ENCODE measurements at places on chromosomes 7 and 10.

DNA sequence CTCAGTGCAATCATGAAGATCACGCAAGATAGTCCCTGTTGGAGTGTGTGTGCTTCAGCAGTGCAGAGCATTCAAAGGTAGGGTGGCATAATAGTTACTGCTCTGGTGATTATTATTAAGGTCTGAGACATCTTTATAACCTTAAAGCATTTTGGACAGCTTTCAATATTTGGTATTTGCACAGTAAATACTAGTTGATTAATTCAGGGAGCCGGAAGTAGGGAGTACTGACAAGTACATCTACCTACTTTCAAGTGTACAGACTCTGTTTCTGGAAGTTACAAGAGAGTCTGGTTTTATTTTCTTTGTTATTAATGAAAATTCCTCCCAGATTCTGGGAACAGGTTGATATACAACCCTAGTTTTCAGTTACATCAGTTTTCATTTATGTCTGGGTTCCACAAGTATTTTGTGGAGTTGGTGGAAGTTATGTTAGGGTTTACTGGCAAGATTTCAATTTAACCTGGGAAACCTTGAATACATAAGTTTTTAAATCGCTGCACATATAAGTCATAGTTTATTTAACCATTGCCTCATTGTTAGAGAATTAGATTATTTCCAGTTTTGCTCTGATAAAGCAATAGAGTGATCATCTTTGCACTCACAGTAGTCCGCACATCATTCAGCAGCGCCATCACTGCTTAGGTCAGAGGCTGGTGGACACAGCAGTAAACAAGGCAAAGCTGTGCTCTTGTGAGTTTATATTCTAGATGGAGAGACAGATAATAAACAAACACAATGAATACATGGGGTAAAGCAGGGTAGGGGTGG lies 366.6 kb downstream of the REEP3 start:
- DNase-seq, result no peak

- no peak for DNase-seq
Measured at GRCh38 chr10:70433581-70434280, 7.8 kb downstream of the NODAL start.

DNA sequence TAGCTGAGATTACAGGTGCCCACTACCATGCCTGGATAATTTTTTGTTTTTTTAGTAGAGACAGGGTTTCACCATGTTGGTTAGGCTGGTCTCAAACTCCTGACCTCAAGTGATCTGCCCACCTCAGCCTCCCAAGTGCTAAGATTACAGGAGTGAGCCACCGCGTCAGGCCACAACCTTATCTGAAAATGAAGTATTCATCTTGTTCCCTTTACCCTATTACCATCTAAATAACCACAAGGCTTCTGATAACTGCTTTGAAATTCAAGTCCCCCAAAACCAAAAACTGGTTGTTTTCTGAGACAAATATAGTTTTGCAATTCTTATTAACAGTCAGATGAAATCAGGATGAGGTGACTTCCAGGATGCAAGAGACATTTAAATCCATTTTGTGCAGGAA lies 2.4 kb downstream of the TCTN3 start:
- no peak for DNase-seq

DNA sequence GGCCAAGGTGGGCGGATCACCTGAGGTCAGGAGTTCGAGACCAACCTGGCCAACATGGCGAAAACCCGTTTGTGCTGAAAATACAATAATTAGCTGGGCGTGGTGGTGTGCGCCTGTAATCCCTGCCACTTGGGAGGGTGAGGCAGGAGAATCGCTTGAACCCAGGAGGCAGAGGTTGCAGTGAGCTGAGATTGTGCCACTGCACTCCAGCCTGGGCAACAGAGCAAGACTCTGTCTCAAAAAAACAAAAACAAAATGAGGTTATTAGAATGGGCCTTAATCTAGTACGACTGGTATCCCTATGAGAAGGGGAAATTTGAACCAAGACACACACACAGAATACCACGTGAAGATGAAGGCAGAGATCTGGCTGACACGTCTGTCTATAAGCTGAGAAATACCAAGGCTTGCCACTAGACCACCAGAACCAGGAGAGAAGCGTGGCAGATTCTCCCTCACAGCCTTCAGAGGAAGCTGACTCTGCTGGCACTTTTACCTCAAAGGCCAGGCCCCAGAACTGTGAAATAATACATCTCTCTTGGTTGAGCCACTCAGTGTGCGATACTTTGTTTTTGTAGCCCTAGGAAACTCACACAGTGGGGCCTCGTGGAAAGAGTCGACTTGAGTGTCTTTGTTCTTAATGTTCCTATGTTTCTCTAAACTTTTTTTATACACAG lies 59.6 kb downstream of the TMEM209 start:
- DNase-seq, result no peak

DNA sequence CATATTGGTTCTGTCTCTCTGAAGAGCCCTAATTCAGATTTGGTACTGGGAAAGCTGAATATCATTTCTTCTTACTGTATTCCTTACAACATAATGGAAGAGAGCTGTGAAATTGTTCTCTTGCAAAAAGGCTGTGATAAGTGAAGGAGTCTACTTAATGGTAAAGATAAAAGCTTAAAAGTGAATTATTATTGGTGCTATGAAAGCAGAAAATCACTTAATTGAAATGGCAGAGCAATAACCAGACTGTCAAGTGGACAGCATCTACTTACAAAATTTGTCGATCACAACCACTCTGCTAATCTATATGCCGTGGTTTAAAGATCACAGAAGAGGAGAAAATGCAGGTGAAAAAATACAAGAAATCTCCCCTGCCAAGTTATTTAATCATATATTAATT lies 264.7 kb upstream of the TEX47 start:
- DNase-seq, result no peak

DNA sequence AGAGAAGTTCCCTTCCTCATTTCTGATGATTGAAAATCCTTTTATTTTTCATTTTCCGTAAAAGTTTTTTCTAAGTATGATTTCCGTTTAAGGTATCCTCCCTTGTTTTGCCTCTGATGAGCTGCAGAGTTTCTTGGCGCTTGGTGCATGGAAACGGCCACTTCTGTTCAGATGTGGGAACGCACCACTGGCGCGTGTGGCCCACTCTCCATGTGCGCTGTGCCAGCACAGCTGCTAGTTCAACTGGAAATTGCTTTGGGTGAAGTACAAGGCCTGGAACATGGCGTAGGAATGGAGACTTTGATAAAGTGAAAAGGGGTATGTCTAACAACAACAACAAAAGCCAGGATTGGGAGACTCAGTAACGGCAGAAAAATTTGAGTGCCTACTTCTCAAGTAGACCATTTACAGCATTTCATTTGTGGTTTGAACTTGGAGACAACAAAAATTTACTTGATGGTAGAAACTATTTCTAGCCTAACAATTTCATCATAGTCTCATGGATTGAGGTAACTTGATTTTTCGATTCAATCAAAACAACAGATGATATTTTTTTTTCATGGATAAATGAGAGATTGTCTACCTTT lies 364.2 kb downstream of the SUGCT start:
- no peak for DNase-seq

- DNase-seq, result peak; percentile 16
Measured at GRCh38 chr7:138161600-138162081, 85.4 kb downstream of the AKR1D1 start.

- no peak for DNase-seq
Measured at GRCh38 chr10:114925587-114926586, 12.1 kb upstream of the TRUB1 start.

- DNase-seq, result no peak
Measured at GRCh38 chr10:128049226-128050120, 76.8 kb downstream of the MKI67 start.
